ENCODE measurements at places on chromosomes 3 and 15.
A peak's percentile ranks its signal among the peaks of the same experiment; 100 is the strongest.

- DNase-seq: peak; percentile 29
These were observed 32.8 kb downstream of the AKAP13 start for GRCh38 chr15:85412956-85413854.

GRCh38 chr3:41997702-41998550, 36.0 kb upstream of the ULK4 start:
- no peak for DNase-seq

DNA sequence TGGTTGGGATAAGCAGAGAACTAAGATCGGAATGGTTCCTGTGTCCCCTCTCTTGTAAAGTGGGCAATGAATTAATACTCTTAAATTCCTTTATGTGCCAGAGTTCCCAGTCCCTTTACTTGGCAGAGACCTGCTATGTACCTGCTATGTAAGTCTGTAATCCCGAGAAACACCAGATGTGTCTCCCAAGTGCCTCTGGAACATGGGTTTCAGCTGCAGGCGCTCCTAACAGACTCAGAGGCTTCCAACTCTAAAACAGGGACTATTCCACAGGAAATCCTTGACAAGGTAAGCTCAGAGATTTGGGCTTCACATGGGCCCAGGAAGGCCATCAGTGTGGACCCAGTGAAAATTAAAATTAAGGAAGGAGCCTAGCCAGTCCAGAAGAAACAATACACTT, 117.7 kb upstream of the PLCL2 start:
- DNase-seq: no peak

- DNase-seq: no peak
These were observed 50.5 kb upstream of the SPSB4 start for GRCh38 chr3:141000686-141001085.

GRCh38 chr15:40106203-40107161, 2.2 kb downstream of the BMF start:
- no peak for DNase-seq

DNA sequence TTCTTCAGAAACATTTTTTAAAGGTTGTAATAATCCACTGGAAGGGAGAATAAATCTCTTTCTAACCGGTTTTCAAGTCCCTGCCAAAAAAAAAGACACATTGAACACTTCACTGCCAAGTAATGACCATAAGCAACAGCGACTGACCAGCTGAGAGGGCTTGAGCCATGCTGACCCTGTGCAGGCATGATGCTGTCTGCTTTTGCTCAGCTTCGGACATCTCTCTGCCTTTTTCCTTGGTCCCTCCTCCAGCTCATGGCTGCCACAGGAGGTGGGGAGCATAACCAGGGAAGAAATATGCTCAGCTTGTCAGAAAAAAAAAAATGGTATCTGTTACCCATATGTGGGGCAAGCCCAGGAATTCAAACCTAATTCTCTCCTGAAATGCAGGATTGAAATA, 1.5 kb downstream of the IGSF10 start:
- no peak for DNase-seq

DNA sequence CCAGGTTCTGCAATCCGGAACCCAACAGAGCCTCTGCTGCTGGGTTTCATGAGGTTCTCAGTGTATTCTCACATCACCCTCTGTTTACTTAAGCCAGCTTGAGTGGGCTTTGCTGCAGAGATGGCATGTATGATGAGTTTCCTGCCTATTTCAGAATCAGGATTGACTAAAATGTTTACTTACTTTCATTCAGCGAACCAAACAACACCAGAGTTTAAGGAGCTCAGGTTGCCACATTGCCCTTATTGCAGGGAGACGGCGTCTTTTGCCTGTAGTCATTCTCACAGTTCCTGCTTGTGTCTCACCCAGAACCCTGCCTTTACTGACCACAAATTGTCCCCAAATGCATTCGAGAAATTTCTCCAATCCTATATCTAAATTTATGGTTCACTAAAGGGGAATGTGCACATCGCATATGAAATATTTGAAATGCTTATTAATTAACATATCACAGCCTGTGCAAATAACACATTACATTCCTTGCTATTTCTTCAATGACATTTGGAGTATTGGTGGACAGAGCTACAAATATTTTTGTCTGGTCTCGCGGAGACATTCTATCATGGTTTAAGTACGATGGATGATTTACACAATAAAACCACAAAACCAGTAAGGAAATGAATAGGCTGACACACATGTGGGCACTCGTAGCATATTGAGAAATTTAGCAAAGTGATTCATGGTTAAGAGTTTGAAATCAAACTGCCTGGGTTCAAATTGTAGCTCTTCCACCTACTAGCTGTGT, 377.2 kb upstream of the CFAP20DC start:
- no peak for DNase-seq

DNA sequence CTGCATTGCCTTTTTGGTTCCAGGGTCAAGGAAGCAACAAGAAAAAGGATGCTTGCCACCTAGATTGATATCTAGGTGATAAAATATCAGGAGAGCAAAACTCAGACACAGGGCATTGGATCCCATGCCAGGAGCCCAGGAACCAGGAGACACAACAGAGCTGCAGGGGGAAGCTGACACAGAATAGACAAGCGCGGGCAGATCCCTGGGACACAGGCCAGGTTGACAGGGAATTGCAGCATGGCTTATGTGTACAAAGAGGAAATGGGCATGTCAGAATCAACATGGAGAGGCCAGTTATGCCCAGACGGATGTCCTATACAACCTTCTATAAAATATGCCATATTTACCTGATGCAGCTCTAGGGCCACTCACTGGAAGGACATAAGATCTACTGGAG, 84.2 kb downstream of the SEMA6D start:
- no peak for DNase-seq

GRCh38 chr3:7646851-7647250, 785.9 kb downstream of the GRM7 start:
- DNase-seq: no peak

DNA sequence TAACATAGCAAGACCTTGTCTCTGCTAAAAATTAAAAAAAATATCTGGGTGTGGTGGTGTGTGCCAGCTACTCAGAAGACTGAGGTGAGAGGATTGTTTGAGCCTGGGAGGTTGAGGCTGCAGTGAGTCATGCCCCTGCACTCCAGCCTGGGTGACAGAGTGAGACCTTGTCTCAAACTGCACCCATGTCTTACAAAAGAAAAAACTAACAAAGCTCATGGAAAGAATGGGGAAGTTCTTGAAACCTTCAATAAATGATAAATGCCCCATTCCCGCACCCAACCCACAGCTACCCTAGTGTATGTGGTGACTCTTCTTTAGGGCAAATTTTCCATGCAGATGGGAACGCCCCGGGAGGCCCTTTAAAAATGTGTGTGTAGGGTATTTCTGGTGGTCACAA, 28.3 kb downstream of the RPLP1 start:
- DNase-seq: no peak

GRCh38 chr3:34793057-34793456, 846.3 kb upstream of the ARPP21 start:
- no peak for DNase-seq

DNA sequence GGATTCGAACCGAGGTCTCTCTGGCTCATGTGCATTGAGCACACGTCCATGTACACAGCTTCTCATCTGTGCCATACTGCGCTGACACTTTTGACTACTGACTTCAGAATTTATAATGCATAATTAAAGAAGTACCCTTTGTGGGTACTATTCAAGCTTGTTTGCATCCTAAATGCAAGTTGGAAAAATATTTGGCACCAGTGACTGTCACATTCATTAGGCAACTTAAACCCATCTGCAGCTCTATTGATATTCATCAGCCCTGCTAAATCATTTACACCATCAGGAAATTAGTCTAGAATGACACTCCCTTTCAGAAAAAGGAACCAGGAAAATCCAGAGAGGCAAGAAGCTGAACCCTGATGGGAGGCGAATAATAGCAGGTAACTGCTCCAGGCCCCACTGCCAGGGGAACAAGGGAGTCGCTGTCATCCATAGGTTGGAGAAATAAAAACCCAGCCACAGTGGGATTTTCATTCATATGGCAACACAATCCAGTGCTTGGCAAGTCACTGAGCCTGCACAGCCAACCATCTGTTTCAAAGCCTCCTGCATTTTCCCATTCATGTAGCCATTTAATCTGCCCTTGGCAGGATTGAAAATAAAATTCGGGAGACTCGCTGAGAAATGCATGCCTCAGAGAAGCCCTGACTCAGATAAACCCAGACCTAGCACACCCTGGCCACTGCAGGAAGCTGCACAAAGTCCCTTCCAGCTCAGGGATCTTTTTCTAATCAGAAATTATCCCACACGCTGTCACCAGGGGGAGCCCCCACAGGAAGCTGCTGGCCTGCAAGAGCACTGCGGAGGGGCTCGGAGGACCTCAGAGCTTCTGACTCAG, 103.0 kb upstream of the VEPH1 start:
- peak; percentile 60 for DNase-seq

GRCh38 chr3:20320489-20320888, 134.5 kb upstream of the SGO1 start:
- no peak for DNase-seq

- no peak for DNase-seq
These were observed 56.8 kb downstream of the FGD5 start for GRCh38 chr3:14875411-14876175.

GRCh38 chr3:156586905-156587759, 32.2 kb upstream of the SSR3 start:
- DNase-seq: no peak

DNA sequence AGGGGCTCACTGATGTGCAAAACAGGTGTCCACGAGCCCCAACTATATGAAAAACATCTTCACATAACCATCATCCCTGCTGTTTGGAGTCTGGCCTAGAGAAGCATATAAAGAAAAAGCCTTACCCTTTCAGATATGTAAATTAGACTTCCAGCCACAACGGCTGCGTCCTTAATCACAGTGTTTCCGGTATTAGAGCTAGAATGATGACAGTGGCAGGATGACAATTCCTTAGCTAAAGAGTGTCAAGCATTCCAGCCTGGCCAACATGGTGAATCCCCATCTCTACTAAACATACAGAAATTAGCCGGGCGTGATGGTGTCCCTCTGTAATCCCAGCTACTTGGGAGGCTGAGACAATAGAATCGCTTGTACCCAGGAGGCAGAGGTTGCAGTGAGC, 19.5 kb upstream of the SAMD7 start:
- DNase-seq: no peak
